ENCODE measurements at places on chromosomes 3 and 15.

DNA sequence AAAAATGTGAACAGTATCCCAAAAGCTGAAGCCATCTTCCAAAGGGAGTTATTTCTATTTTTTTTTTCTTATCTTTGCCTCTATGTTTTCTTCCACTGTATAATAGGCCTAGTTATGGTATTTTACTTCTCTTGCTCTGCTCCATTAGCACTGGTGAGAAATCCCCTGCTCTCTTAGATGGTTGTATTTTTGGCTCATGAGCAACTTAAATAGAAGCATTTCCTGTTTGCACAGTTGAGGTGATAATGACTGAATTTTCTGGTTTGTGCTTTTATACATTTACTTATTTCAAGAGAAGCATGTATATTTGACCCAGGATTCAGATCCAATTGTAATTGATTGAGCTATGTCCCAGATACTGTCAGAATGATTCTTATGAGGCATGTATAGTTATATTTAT, 61.6 kb upstream of the CD200R1L start:
- no peak for DNase-seq

DNA sequence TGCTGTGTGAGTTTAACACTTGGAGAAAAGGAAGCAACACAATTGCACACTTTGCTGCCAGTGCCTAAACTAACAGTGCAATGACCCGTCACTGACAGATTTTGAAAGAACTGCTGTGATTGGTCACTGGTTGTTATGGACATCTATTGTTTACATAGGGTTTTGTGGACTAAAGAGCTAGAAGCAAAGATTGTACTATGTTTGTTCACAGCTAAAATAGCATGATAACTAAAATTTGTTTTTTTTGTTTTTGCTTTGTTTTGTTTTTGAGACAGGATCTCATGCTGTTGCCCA, 112.4 kb upstream of the GOLGA8J start:
- no peak for DNase-seq

DNA sequence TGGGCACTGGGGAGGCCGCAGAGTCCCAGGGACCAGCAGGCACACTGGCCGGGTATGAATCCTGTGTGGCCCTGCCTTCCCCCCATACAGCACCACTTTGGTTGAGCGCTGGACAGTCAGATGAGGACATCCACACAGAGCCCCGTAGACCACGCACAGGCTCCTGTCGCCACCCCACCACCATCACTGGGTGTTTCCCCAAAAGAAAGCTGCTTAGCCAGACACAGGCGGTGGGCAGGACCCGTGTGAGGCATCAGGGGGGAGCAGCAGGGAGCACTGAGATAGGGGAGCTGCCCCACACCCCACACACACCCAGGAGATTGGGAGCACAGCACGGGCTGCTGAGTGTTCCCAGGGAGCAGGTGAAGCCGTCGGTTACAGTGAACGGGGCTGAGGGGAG, 42.4 kb upstream of the SLC41A3 start:
- no peak for DNase-seq

DNA sequence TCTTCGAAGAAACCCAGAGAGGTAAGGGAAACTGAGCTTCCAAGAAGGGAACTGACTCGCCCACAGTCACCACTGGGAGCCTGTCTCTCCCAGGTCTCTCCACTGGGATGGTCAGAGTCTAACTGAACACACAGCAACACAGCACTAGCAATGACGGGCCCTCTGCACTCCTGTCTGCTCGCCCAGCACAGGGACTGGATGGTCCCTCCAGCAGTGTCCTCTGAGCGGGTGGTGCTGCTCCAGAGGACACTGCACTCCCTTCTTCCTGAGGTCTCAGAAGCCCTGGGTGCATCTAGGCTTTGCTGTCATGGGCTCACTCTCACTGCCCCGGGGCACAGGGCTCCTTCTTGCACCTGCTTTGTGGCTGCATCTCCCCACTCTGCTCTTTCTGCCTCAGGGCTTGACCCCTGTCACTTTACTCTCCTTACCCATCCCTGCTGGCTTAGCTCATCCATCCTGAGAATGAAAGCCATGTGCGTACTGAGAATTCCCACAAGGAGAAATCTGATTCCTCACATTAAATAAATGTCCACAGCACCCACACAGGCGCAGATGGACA, 356.6 kb downstream of the GABRG3 start:
- no peak for DNase-seq

GRCh38 chr3:159583662-159584061, 405.0 kb upstream of the IL12A start:
- no peak for DNase-seq

GRCh38 chr15:25739687-25740121, 123.4 kb downstream of the ATP10A start:
- peak; percentile 64 for DNase-seq

DNA sequence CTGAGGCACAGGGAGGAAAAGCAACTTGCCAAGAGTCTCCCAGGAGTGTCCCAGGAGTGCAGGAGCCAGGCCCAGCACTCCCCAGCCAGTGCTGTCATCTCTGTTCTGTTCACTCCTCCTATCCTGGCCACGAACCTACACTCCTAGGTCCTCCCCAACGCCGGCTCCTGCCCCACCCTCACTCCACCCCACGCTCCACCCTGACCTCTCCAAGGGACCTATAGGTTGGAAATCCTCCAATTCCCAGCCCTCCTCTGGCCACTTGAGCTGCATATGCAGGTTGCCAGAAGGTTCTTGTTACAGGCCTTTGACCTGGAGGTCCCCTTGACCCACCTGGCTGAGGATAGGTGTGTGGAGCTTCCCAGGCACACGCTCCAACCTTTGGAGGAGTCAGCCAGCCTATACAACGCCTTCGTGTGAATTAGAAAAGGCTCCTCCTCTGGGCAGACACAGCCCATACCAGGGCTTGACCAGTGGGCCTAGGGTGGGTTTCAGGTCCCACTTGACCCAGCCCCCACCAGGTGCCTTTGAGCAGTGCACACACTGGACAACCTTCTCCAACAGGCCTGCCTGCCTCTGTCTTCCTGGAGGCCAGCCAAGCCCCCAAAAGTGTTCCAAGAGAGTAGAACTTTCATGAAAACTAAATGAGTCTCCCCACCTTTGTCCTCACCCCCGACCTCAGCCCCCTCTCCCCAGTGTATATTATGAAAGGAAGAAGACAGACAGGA, 167.2 kb upstream of the TLE3 start:
- no peak for DNase-seq

GRCh38 chr15:90442423-90442822, 54.4 kb downstream of the IQGAP1 start:
- DNase-seq, result no peak

DNA sequence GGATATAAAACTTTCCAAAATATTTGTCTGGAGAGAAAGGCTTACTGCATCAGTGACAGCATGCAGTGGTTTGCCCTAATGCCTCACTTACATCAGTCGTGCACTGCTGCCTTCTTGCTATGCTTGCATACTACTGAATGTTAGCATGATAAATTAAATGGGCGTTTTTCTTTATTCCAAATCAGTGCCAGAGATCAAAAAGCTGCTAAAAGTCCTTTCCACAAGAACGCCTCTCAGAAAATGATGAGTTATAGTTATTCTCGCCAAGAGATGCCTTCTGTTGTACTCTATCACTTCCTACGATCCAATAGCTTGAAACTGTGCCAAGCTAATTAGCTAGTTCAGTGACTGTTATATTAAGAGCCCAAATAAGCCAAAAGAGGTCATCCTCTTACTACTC, 345.8 kb upstream of the ROBO2 start:
- peak; percentile 73 for DNase-seq

GRCh38 chr3:99541181-99541580, 97.2 kb upstream of the COL8A1 start:
- DNase-seq, result no peak

DNA sequence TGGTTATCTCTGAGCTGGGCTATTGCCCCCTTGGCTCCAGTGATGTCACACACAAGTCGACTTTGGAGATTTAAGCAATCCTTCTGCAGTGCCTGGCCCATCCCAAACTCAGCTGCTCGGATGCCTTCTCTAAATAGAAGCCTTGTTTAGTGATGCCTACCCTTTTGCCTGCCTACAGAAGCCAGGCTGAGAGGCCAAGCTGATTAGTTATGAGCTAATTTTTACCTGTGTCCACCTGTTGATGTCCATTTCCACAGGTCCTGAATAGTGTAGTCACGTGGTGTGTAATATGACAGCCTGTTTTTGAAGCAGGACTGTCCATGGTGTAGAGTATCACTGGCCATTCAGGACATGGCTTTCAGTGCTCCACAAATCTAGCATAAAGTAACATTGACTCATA, 45.5 kb downstream of the SSUH2 start:
- no peak for DNase-seq

- DNase-seq, result no peak
These were observed 117.8 kb upstream of the IGF1R start for GRCh38 chr15:98530570-98530969.

- no peak for DNase-seq
These were observed 241.4 kb upstream of the TBL1XR1 start for GRCh38 chr3:177438596-177439220.

DNA sequence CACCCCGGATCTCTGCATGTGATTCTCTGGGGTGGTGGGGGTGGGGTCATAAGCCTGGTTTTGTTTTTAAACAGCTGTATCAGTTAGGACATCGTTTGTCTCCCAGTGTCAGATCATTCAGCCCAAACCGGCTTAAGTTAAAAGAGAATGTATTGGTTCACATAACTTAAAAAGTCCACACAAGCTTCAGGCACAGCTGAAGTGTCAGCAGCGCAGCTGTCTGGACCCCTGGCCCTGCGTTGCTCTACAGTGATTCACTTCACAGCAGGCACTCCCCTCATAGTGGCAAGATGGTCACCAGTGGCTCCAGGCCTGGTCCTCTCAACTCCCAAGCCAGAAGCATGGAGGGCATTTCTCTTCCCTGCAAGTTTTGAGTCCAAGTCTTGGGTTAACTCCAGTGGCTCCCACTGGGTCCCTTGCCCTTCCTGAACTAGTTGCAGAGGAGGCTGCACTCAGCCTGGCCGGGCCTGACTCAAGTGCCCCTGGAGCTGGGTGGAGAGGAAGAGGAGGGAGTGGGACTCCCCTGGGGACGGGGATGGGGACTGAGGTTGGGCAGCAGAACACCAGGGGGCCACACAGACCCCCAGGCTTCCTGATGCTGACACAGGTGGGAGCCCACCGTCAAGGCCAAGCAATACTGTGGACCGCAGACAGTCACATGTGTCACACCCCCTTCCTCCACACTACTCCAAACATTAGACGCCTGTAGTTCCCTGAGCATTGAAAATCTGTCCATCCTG, 28.9 kb upstream of the GP9 start:
- no peak for DNase-seq

- no peak for DNase-seq
These were observed 92.3 kb downstream of the SMAD3 start for GRCh38 chr15:67157521-67158252.

GRCh38 chr3:17967111-17967510, 224.7 kb upstream of the TBC1D5 start:
- DNase-seq, result no peak

DNA sequence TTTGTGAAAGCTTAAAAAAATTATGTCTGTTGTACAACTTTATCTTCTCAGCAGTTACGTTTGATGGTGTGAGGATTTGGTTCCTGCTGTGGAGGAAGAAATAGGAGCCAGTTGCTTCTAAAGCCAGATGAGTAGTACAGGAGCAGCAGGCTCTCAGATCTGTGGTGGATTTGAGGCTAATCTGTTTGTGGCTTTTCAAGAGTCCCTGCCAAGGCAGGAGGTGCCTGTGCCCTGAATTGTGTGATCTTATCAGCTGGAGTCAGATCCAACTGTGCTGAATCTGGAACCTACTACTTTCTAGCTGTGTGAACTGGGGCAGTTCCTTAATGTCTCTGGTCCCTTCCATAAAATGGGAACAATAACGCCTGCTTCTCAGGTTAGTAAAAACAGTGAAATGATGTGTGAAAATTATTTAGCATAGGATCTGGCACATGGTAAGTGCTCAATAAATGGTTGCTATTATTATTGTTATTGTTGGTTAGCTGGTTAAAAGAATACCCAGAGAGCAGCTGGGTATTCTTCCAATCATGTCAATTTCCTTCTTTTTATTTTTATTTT, 7.7 kb downstream of the CLDN11 start:
- DNase-seq, result peak; percentile 71

DNA sequence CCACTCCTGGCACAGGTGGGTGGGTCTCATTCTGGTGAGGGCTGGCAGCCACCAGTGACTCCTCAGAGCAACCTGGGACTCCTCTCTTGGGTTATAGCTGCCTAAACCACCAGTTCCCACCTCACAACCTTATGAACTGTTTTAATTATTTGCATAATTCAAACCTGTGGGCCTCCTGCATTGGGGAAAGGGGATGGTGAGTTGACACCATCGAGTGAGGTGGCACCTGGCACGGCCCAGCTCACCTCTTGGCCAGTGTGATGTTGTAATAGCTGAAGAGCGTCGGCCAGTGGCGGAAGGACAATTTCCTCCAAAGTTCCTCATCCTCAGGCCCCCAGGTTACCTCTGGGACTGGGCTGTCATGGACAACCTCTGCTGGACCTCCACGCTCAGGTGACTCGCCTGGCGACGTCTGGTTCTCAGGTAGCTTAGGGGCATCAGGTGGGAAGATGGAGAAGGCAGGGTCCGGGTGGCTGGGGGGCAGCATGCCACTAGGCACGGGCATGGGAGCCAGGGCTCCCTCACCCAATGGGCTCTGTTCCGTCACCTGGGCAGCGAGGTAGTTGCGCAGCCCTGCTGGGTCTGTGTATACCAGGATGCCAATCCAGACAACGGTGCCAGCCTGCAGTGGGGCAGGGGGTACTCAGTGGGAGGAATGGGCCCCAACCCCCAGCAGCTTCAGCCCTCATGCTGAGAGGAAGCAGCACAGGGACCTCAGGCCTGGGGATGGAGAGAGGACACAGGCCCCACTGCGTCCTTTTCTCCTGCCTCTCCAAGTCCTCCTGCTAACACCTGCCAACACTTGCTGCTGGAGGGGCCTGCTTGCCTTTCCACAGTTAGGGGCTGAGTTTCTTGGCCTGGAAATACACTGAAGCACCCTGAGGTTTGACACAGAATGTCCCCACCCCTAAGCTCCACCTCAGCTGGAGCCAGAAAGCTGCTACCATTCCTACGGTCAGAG, 38.5 kb downstream of the PTPN23 start:
- DNase-seq, result no peak

DNA sequence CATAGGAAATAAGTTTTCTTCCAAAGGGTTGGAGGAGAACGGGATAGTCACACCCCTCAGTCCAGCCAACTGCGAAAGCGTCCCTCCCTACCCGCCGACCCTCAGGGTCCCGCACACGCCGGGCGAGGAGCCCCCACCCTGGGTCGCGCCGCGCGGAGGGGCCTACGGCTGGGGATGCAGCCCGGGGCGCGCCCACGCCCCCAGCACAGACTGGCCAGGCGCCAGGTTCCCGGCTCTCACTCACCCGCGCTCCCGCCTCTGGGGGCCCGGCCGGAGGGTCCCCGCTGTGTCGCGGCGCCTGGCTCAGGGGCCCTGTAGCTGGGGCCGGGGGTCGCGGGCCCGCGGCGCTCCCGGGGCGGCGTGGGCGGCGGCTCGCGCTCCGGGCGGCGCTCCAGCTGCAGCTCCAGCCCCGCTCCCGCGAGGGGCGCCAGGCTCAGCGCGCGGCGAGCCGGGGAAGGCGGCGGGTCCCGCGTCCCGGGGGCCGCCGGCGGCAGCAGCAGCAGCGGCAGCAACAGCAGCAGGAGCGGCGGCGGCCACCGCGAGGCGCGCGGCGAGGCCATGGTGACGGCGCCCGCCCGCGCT, 375 bp downstream of the HEG1 start:
- peak; percentile 62 for DNase-seq

Measured in NCI-H82 (cell line).